ENCODE measurements at places on chromosomes 7 and 10.

- no peak for DNase-seq
Observed at GRCh38 chr10:78654047-78654590, 414.6 kb upstream of the ZMIZ1 start.

DNA sequence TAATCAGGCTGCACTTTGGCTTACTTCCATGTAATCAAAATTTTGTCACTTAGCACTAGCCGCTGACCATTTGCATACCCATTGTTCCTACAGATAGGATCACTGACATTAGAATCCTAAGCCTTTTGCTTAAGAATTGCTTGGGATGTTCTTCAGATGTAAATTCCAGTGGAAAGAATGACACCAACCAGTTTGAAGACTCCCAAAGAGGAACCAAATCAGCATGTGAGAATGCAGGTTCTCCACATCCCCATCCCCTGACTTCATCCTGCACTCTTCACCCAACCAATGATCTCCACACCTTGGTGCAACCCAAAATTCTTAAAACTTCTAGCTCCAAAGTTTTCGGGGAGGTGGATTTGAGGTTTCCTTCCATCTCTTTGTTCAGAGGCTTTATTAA is 345.6 kb downstream of the GPAM start:
- no peak for DNase-seq

GRCh38 chr10:75477680-75478079 is 46.3 kb downstream of the LRMDA start:
- DNase-seq, result no peak

- DNase-seq, result no peak
Observed at GRCh38 chr7:133061357-133061756, 20.5 kb downstream of the CHCHD3 start.

GRCh38 chr7:50379082-50379481 is 71.1 kb downstream of the FIGNL1 start:
- DNase-seq, result no peak

- no peak for DNase-seq
Observed at GRCh38 chr10:43305876-43306275, 39.0 kb upstream of the RASGEF1A start.

- DNase-seq, result no peak
Observed at GRCh38 chr7:98091061-98091460, 15.6 kb upstream of the LMTK2 start.

All from stimulated activated CD4-positive, alpha-beta T cell treated with anti-CD3 and anti-CD28 coated beads, Interleukin-15, amount 100 ng/mL, for 48 hours (primary cell).